ENCODE measurements at places on chromosomes 5 and 9.

DNA sequence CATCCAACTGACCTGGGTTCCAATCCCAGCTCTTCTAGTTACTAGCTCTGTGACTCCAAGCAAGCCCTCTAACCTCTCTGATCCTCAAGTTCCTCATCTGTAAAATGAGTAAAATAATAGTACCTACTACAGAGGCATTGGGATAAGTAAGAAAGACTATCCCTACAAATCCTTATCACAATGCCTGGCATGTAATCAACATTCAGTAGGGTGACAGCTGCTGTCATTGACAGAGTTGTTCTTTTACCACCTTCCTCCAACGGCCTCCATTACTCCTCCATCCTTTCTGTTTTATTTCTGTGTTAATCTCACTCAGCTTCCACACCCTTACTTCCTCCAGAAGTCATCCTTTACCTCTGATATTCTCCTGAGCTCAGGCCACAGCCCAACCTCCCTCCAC, 40.4 kb downstream of the FGF1 start:
- no peak for DNase-seq

DNA sequence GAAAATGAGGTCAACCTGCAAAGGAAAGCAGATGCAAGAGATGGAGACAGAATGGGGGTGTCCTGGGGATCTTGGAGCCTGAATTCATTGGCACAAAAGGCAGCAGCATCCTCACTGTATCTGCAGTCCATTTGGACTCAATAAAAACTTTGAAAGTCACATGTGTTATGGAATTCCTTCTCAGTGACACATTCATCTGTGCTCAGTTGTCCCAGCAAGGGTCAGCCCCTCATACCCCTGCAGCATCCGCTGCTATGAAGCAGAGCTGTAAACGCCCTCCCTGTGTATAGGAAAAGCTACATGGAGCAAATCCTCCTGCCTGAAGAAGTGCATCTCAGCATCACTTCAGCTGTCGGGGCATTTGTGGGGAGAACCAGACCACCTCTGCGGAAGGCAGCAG, 14.5 kb upstream of the RARS1 start:
- DNase-seq, result no peak

GRCh38 chr5:90171466-90171865, 238.1 kb downstream of the CETN3 start:
- DNase-seq, result no peak

DNA sequence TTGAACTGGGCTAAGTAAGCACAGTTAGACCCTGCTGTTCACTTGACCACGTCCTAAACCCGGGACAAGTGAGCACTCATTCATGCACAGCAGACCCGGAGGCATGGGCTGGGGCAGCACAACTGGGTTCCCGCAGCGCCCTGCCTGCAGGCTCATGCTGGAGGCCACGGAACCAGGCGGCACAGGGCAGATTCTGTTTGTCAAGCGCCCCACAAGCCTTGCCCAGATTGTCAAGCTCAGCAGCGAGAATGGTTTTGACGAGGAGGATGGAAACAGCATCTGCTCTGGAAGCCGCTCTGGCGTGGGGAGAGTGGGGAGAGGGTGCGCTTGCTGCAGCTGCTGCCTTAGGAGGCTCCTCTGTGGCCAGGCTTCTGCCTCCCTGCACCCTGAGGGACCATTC, 32.7 kb downstream of the PRRT1B start:
- no peak for DNase-seq

DNA sequence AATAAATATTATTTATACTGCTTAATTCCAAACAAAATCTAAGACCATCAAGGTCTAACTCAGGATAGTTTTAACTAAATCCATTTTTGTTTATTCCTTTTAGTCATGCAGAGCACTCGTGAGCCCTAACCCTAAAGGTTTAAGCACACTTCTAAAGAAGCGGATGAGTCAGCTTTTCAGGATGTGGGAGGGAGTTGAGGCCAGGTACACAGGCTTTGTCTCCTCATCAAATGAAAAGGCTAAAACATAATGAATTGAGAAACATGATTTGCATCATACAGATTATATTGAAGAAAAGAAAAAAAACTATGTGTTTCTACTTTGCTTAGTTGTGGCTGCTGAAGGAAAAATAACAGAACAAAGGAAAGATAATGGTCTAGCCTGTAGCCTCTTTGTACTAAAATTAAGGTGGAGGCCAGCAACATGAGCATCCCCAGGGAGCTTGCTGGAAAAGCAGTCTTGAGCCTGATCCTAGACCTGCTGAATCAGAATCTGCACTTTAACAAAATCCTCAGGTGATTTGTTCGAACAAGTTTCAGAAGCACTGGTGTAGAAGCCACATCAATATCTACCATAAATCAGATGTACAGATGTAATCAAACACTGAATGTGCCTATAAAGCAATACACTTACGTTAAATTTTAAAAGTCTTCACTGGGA, 21.1 kb upstream of the ISCA1 start:
- no peak for DNase-seq

DNA sequence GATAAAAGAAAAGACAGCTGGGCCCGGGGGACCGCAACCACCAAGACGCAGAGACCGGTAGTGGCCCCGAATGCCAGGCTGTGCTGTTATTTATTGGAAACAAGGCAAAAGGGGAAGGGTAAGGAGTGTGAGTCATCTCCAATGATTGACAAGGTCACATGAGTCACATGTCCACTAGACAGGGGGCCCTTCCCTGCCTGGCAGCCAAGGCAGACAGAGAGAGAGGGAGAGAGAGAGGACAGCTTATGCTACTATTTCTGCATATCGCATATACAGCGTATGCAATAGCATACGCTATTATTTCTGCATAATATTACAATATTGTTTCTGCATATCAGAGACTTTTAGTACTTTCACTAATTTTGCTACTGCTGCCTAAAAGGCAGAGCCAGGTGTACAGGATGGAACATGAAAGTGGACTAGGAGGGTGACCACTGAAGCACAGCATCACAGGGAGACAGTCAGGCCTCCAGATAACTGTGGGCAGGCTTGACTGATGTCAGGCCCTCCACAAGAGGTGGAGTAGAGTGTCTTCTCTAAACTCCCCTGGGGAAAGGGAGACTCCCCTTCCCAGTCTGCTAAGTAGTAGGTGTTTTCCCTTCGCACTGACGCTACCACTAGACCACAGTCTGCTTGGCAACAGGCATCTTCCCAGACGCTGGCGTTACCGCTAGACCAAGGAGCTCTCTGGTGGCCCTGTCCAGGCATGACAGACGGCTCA, 50.3 kb downstream of the RFX3 start:
- no peak for DNase-seq

- DNase-seq, result no peak
Measured at GRCh38 chr5:153523211-153523610, 32.7 kb downstream of the GRIA1 start.

DNA sequence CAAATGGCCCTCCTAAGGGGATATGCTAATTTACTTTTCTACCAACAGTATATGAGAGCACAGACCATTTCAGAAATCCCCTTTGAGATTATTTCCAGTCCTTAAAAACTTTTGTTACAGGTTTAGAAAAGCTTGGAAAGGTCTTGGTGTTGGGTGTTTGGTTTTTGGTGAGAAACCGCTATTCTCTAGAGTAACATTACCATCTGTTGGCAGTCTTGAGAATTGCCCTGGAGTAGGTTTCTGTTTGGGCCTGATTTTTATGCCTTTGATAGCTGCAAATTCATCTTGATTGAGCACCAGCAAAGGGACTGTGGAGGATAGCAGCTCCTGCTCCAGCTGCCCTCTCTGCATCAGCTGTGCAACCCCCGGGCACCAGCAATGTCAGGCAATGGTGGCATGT, 8.0 kb downstream of the NUDT2 start:
- DNase-seq, result no peak
